Karpas-422 (cell line): ENCODE measurements at places on chromosomes 3 and 15.

GRCh38 chr15:48096813-48097212 lies 24.0 kb upstream of the SLC24A5 start:
- no peak for DNase-seq

GRCh38 chr15:42921342-42921731 lies 759 bp upstream of the TTBK2 start:
- peak; percentile 61 for DNase-seq

DNA sequence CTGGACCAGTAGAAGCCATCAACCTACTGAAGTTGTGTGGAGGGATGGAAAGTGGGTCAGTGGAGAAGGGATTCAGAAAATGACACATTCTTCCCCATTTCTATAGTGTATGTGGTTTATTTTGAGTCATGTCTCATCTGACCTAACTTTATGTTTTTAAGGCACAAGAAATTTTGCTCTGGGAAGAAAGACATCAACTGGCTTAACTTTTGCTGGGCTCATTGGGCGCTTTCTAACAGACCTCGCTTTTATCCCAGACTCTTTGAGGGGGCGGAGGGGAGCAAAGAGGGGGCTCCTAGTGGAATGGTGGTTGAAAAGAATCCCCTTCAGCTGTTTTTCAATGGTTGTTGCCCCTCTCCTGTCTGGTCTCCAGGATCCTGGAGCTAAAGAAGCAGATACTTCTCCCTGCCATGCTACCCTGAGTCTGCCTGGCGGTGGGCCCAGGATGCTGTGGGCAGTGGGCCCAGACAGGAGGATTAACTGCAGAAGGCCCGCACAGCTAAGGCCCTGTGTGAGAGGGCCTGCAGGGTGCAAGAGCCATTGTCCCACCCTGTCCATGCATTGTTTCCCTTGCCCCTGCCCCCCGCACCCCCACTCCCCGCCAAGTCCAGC lies 14.5 kb downstream of the CSRNP1 start:
- DNase-seq, result no peak

DNA sequence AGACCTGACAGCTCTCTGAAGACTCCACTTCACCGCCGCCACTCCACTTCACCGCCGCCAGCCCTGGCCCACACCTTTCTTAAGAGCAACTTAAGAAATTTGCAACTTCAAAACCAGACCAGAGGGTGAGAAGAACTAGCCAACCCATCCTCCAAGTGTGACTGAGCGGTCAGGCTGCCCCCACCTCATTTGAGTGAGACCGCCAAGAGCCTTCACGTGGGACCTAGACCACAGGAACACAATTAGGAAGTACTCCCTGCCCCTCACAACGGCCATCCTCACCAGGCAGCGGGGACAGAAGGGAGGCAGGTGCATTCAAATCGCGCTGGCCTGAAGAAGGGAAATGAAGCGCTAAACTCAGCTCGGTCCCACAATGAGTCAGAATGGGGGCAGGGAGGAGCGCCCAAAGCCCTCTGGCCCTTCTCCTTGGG lies 156.8 kb upstream of the BCL6 start:
- DNase-seq, result peak; percentile 100

- DNase-seq, result no peak
Observed at GRCh38 chr3:126407412-126408044, 12.8 kb downstream of the CFAP100 start.

GRCh38 chr3:154779571-154779970 lies 300.5 kb upstream of the MME start:
- no peak for DNase-seq
